ENCODE measurements at places on chromosomes 5 and 9.

GRCh38 chr9:20944507-20944906 is 86.9 kb downstream of the HACD4 start:
- no peak for DNase-seq

GRCh38 chr9:99563364-99563763 is 258.3 kb upstream of the NR4A3 start:
- DNase-seq = no peak

DNA sequence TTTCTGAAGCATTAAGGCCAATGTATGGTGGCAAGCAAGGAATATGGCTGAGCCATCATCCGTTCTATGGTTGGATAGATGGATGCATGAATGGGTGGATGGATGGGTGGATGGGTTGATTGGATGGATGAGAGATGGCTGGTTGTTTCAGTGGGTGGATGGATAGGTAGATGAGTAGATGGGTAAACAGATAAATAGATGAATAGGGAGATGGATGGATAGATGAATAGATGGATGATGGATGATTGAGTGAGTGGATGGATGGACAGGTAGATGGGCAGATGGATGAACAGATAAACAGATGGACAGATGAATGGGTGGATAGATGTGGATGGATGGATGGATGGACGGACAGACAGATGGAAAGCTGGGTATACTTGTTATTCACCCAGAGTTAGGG is 92.6 kb upstream of the ZNF618 start:
- DNase-seq = no peak

DNA sequence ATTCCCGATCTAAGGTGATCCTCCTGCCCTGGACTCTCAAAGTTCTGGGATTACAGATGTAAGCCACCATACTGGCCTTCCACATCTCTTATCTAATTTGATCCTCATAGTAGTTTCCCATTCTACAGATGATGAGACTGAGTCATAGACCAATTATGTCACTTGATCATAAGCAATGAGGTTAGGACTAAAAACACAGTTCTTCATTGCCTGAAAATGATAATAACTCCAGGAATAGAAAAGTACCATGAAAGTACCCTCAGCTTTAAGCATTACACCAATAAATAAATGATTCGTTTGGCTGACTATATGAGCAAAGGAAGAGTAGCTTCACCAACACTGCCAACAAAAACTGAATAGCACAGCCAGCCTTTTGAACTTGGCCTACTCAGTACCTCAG is 389.5 kb downstream of the ACTL7B start:
- DNase-seq = no peak

DNA sequence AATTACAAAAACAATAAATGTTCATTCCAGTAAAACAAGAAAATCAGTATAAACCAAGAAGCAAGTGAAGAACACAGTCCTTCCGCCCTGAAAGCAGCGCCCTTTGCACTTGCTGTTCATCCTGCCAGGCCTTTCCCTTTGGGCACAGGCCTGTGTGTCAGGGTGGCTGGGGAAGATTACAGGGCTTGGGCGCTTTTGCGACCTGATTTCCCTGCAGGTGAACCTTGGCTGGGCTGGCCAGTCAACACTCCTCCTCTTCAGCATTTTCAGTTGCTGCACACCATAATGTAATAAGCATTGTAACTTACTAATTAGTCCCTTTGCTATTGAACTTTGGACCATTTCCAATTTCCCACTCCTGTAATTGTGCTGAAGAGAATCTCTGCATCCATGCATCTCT is 38.6 kb upstream of the TDRD7 start:
- DNase-seq = no peak

GRCh38 chr5:133425764-133426163 is 186.6 kb downstream of the FSTL4 start:
- DNase-seq = no peak

DNA sequence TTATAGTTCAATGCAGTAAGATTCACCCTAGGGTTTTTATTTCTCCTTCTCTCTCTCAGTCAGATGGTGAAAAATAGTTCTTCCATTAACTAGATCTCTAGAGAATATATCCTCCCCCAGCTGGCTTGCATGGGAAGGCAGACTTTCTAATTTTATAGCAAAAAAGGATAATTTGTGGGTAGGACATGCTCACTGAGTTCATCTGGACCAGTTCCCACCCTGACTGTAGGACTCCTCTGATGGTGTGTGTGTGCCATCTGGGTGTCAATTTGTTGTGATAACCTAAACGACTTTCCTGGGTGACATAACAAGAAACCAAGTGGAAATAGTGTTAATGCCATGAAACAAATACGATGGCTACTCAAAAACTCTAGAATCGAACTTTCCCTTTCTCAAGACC is 44.9 kb downstream of the APBA1 start:
- no peak for DNase-seq

GRCh38 chr5:73125289-73125688 is 4.9 kb downstream of the TMEM171 start:
- no peak for DNase-seq
